ENCODE measurements at places on chromosomes 13 and 19. TPM values are rescaled to one million over a fixed set of nuclear protein-coding genes. Genes with fewer than 3 reads are reported as not detected.

GRCh38 chr13:91241221-91241933 lies 106.1 kb upstream of the MIR17HG start:
- DNase-seq, result no peak

GRCh38 chr13:45167611-45168554 lies 33.0 kb downstream of the KCTD4 start:
- DNase-seq, result no peak

- DNase-seq, result no peak
Observed at GRCh38 chr19:39998501-39998900, 1.6 kb downstream of the ZNF546 start.

ANGPTL4 gene
- not detected for total RNA-seq

DNA sequence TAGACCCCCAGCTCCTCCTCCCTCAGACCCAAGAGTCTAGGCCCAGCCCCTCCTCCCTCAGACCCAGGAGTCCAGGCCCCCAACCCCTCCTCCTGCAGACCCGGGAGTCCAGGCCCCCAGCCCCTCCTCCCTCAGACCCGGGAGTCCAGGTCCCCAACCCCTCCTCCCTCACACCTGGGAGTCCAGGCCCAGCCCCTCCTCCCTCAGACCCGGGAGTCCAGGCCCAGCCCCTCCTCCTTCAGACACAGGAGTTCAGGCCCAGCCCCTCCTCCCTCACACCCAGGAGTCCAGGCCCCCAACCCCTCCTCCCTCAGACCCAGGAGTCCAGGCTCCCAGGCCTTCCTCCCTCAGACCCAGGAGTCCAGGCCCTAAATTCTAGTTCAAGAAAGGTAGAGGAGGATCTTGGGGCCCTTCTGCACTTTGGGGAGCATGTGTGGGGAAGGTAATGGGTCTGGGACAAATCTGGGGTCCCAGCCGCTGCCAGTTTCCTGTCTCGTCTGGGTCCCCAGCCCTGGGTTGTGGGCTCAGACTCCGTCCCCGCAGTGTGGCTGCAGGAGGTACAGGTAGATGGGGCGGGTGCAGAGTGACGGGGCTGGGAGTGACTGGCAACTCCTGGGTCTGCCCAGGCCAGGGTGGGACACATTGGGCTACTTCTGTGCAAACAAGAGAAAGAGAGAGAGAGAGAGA lies 3.2 kb upstream of the TMEM190 start:
- no peak for DNase-seq

DNA sequence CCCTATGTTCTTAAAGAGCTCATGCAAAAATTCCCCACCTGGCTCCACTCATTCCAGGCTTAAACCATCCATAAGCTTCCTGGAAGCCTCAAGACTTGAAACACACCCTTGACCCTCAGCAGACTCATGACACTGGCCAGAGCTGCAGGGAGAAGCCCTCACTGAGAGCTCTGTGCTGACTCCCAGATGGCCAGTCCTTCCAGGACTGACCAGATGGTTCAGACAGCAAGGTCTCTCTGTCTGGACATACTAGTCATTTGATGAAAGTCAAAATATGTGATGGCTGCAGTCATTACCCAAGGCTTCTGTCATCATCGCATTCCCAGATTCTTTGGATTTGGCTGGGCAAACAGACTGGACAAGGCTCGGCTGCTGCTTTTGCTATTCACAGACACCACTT lies 397.4 kb downstream of the FOXO1 start:
- no peak for DNase-seq

- DNase-seq, result no peak
Observed at GRCh38 chr19:35913589-35913988, 5.5 kb upstream of the TYROBP start.

SLC25A41 gene
- total RNA-seq, result not detected

DNA sequence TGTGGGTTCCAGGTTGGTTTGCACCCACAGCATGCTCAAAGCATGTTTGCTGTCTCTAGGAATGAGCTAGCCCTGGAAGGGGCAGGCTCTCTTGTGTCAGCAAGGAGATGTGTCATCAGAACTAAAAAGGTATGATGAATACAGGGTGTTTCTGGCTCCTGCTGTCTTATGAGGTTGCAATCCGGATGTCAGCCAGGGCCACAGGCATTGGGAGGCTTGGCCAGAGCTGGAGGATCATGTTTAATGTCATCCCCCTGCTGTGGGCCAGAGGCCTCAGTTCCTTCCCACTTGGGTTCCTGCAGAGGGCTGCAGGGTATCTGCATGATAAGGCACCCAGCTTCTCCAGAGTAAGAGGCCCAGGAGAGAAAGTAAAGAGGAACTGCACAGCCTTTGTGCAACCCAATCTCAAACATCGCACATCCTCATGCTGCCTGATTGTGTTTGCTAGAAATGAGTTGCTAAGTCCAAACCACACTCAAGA lies 193.6 kb downstream of the COL4A1 start:
- DNase-seq, result no peak

DNA sequence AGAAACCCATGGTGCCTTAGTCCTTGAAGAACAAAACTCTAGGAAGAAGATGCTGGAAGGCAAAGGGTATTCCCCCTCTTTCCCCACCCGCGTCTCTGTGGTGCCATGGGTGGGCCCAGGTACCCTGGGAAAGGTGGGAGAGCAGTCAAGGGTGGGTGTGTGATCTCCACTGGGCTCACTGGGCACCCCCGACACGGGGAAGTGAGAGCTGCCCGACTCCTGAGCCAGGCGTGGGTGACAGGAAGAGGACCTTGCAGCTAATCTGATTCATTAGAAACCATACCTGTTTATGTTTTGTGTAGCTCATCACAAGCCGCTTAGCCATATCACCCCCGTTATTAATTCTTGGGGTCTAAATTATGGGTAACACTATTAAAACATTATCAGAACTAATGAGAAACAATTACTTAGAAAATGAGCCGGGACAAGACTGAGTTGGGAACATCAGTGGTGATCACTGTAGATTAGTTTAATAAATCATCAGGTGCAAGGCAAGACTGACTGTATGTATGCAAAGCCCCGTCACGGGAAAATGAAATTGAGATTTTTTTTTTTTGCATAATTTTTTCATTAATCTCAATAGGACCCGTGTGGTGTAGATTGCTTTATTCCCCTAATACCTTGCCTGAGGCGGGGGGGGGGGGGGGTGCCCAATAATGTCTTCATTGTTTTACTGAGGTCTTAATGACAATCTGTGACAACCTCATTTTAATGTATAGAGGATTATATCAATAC lies 77.3 kb downstream of the ZIC5 start:
- DNase-seq, result no peak

RXFP2 gene
- total RNA-seq, result not detected

- DNase-seq, result no peak
Observed at GRCh38 chr13:84129966-84130365, 247.7 kb upstream of the SLITRK1 start.

ERICH4 gene
- total RNA-seq, result not detected

- no peak for DNase-seq
Observed at GRCh38 chr19:34787059-34787824, 14.2 kb upstream of the ZNF599 start.

CEACAM4 gene
- 1.1 TPM for total RNA-seq

ZNF682 gene
- total RNA-seq, result 9.6 TPM

DNA sequence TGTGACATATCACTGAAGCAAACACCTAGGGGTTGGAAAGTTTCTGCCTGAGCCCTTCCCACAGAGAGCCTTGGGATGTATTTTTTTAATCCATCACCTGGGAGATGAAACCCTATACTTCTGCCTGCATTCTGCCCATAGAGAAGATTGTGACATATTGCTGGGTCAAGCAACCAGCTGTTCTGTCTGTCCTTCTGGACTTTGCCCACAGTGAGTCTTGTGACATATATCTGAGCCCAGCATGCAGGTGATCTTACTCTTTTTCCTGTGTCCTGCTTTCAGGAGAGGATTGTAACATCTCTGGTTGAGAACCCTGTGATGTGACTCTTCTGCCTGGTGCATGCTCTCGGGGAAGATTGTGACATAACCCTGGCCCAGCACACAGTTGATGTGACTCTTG lies 24.9 kb upstream of the ZNF681 start:
- no peak for DNase-seq

DNA sequence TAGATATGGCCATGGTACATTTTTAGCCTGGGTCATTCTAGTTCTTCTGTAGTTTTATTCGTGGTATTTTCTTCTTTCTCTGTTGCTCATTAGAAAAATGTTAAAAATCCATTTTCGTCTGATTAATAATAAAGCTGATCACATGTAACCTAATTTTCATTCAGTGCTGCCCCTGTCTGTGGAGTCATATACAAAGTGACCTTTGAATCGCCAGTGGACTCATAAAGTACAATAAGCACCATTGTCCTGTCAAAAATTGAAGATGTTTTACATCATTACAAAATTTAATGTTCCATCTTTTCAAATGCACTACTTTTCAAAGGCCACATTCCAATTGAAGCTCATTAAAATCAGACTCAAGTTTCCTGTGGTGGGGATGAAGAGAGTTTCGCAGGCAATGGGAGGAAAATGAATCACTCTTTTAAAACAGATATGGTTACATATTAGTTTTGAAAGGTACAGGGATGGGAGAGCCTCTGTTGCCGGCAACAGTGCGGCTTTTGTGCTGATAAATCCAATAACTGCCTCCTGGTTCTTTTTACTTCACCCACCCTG lies 205.4 kb downstream of the ZNF536 start:
- DNase-seq, result no peak

DNA sequence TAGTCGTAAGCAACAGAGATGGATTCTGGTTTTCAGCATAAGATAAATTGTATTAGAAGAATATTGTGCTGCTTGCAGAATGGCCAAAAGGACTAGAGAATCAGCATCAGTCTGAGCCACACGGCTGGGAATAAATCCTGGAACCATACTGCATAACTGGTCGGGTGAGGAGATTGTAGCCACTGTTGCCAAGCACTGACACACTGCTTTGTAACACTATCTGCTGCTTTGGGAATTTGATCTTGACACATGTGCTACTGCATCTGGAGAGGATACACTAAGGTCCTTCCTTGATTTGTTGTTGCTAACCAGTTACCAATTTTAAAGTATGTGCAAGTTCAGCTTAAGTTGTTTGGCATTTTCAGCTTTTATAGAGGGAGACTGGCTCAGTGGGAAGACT lies 1.9 kb downstream of the HNRNPA1L2 start:
- DNase-seq, result no peak

TPTE2 gene
- not detected for total RNA-seq

DNA sequence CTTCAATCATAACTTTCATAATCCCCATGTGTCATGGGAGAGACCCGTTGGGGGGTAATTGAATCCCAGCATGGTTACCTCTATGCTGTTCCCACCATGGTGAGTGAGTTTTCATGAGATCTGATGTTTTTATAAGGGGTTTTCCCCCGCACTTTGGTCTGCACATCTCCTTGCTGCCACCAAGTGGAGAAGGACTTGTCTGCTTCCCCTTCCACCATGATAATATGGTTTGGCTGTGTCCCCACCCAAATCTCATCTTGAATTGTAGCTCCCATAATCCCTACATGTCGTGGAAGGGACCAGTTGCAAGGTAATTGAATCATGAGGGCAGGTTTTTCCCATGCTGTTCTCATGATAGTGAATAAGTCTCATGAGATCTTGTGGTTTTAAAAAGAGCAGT lies 524.9 kb downstream of the SLITRK5 start:
- no peak for DNase-seq

GRCh38 chr19:5953030-5953589 lies 24.8 kb downstream of the RANBP3 start:
- DNase-seq, result no peak

CERS4 gene
- 50.0 TPM for total RNA-seq

POLR1D gene
- 109 TPM for total RNA-seq

GRCh38 chr13:33207615-33207961 lies 78.0 kb downstream of the STARD13 start:
- DNase-seq, result no peak

GRCh38 chr13:44155422-44156293 lies 218.0 kb upstream of the SERP2 start:
- no peak for DNase-seq

DNA sequence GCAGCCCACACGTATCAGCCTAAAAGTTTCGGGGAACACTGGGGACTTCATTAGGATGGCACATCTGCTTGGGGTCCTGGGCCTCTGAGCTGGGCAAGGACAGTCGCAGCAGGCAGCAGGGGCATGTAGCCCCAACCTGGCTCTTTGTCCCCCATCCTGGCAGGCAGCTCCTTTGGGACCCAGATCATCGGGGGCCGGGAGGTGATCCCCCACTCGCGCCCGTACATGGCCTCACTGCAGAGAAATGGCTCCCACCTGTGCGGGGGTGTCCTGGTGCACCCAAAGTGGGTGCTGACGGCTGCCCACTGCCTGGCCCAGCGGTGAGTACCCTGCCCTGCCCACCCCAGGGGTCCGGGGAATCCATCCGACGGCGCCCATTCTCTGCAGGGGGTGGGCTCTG lies 3.3 kb downstream of the GZMM start:
- DNase-seq, result no peak

S1PR4 gene
- 51.7 TPM for total RNA-seq

GRCh38 chr19:41682437-41682836 lies 5.6 kb downstream of the CEACAM7 start:
- DNase-seq, result no peak
